H1 (cell line): ENCODE measurements at places on chromosomes 12 and 14.
A peak's percentile ranks its signal among the peaks of the same experiment; 100 is the strongest.

- DNase-seq, result peak; percentile 55
Measured at GRCh38 chr14:101223127-101223526, 319.6 kb upstream of the RTL1 start.

GRCh38 chr12:98492580-98493140 lies 22.7 kb upstream of the TMPO start:
- no peak for DNase-seq

- no peak for DNase-seq
Measured at GRCh38 chr14:33237115-33237740, 298.5 kb downstream of the NPAS3 start.

- no peak for DNase-seq
Measured at GRCh38 chr12:45669093-45669492, 60.4 kb upstream of the ARID2 start.

DNA sequence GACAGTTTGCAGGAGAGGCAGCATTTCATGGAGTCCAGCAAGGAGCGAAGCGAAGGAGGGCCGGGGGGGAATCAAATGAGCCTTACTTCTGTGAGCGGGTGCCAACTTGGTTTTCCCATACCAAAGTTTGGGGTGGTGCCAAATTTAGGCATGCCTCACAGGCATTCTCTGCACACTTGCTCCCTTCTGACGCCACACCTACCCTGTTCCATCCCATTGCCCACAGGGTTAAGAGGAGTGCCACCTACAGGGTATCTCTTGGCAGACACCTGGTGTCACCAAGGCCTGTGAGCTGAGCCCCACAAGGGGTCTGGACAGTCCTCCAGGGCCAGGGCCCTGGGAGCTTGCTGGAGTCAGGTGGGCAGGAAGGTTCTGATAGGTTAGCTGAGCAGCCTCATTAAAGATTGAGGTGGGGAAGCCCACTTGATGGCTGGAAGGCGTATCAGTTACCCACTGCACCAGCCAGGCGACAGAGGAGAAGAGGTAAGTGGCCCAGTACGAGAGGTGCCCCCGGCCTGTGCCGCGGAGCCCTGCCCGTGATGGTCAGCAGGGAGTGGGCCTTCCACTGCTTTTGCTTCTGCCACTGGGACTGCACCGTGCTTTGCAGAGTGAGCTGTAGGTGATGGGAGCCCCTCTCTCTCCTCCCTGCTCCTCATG lies 45.2 kb downstream of the DEGS2 start:
- DNase-seq, result no peak

GRCh38 chr14:71078500-71078899 lies 171.2 kb downstream of the PCNX1 start:
- DNase-seq, result no peak
